ENCODE measurements at places on chromosomes 11 and 22. TPM values are rescaled to one million over a fixed set of nuclear protein-coding genes. Genes with fewer than 3 reads are reported as not detected.

GRCh38 chr11:82507288-82507687 is 226.4 kb downstream of the FAM181B start:
- no peaks in the 10 kb centered on the region for H3K4me1 ChIP-seq
- no peak for DNase-seq
- no peak overlapping the region for H3K4me3 ChIP-seq

GRCh38 chr11:63240791-63241379 is 2.5 kb downstream of the SLC22A25 start:
- DNase-seq = no peak
- no peaks in the 10 kb centered on the region for H3K4me1 ChIP-seq
- no peak overlapping the region for H3K4me3 ChIP-seq
- H3K36me3 ChIP-seq = no peaks in the 10 kb centered on the region
- no peaks in the 10 kb centered on the region for H3K27me3 ChIP-seq

DNA sequence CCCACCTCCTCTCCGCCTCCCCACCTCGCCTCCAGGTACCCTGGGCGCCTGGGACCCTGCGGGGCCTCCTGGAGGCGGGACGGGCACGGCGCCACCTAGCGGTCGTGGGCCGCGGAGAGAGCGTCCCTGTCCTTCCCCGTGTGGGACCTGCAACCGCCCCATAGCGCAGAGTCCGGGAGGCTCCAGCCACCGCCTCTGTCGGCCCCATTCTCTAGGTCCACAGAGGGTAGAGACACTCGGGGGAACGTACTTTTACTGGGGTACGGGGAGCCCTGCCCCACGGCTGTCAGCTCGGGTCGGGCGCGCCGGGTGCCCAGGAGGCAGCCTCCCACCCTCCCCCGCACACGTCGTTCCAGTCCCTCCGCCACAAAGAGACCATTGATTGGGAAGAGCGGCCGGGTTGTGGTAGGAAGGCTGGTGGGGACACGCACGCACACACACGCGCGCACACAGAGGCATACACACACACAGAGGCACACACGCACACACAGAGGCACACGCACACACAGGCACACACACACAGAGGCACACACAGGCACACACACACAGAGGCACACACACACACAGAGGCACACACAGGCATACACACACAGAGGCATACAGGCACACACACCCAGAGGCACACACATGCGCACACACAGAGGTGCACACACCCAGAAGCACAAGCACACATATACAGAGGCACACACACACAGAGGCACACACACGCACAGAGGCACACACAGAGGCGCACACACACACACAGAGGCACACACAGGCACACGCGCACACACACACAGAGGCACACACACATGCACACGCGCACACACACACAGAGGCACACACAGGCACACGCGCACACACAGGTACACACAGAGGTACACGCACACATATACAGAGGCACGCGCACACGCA is 12.6 kb upstream of the NECTIN1 start:
- H3K27ac ChIP-seq = no peak overlapping the region
- no peak overlapping the region for H3K4me3 ChIP-seq
- peaks cover 44% of the 10 kb centered on the region for H3K27me3 ChIP-seq

DNA sequence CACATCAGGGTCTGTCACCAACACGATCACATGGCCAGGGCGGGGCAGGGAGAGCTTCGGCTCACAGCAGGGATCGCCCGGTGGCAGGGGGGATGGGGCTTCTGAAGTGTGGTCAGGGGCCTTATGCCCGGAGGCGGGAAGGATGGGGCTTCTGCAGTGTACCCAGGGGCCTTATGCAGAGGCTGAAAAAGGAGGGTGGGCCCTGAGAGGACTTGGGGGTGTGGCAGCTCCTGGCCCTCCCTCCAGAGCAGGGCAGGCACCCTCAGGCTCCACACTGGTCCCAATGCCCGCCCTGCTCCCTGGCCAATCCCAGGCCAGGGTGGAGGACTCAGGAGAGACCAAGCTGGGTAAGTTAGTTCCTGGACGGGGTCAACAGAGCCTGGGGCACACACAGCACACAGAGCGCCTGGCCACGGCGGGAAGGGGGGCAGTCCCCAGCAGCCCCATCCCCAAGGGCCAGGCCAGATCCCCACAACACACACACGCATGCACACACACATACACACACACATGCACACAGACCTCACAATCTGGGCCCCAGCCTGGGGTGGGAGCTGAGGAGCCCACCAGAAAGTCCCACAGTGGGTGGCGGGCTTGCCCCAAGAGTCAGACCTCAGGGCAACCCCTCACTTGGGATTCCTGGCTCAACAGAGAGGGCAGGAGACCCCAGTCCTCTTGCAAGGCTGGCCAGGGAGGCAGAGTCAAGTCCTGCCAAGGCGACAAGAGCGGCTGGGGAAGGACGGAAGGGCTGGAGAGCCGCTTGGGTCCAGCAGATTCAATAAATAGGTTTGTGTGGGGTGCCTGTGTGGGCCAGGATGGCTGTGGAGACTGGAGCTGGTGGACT is 1.1 kb upstream of the CEND1 start:
- H3K36me3 ChIP-seq = peaks cover 7% of the 10 kb centered on the region
- H3K4me3 ChIP-seq = no peak overlapping the region
- no peak overlapping the region for H3K27ac ChIP-seq

- no peak overlapping the region for H3K4me3 ChIP-seq
- no peaks in the 10 kb centered on the region for H3K36me3 ChIP-seq
- no peaks in the 10 kb centered on the region for H3K27me3 ChIP-seq
- peak overlapping the region; percentile 59 for H3K27ac ChIP-seq
- H3K4me1 ChIP-seq = peaks cover 96% of the 10 kb centered on the region
These were observed 87.6 kb downstream of the ETS1 start for GRCh38 chr11:128499613-128500253.

GRCh38 chr11:119694334-119694733 is 34.7 kb downstream of the NECTIN1 start:
- H3K4me1 ChIP-seq = peaks cover 6% of the 10 kb centered on the region
- H3K4me3 ChIP-seq = no peak overlapping the region
- DNase-seq = no peak
- H3K27ac ChIP-seq = no peak overlapping the region
- H3K27me3 ChIP-seq = no peaks in the 10 kb centered on the region

GRCh38 chr22:24801901-24802465 is 4.0 kb upstream of the SGSM1 start:
- no peak overlapping the region for H3K4me3 ChIP-seq
- H3K27me3 ChIP-seq = no peaks in the 10 kb centered on the region
- no peaks in the 10 kb centered on the region for H3K36me3 ChIP-seq
- H3K4me1 ChIP-seq = no peaks in the 10 kb centered on the region
- no peak for DNase-seq

The ANO9 gene
- 22.4 TPM for total RNA-seq

The ANO5 gene
- 5.9 TPM for total RNA-seq
